AG04449 (cell line): ENCODE measurements at places on chromosomes 5 and 9.
A peak's percentile ranks its signal among the peaks of the same experiment; 100 is the strongest.

- no peak for DNase-seq
These were observed at the start of gene F2R for GRCh38 chr5:76715736-76716455. Gene F2R (plus strand): TSS chr5:76716126. CDS start chr5:76716308, 182 bp downstream.

DNA sequence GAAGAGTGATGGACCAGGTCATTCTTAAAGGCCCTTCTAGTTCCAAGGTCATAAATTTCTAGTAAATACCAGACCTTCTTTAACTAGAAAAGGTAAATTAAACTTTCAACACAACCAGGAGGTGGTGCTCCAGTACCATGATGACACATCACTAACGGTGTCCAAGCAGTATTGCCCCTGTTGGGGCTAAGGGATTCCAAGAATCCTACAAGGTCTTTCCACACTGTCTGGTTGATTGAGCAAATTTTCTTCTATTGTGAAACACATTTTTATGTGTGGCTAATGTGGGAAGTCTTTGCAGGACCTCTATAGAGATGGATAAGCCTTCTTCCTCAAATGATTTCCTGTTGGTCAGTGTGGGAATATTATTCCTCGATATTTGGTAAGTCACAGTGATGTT, 459.6 kb upstream of the PAPPA start:
- DNase-seq: peak; percentile 91

- DNase-seq: peak; percentile 38
These were observed 12.7 kb downstream of the ABLIM3 start for GRCh38 chr5:149153751-149154610.

DNA sequence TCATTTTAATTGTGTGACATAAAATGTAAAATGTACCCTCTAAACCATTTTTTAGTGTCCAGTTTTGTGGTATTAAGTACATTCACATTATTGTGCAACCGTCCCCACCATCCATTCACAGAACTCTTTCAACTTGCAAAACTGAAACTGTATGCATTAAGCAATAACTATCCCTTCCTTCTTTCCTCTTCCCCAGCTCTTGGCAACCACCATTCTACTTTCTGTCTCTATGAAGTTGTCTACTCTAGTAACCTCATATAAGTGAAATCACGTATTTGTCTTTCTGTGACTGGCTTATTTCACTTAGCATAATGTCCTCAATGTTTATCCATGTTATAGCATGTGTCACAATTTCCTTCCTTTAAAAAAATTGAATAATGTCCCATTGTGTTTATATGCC, 142.4 kb downstream of the C9orf152 start:
- DNase-seq: no peak

DNA sequence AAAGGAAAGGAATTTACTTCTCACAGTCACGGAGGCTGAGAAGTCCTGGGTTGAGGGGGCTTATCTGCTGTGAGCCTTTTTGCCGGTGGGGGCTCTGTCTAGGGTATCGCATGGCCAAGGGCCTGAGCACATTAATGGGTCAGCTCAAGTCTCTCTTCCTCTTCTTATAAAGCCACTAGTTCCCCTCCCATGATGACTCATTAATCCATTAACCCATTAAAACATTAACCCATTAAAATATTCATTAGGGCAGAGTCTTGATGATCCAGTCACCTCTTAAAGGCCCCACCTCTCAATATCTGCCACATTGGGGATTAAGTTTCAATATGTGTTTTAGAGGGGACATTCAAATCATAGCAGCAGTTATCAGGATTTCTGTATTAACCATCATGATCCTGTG, 406.3 kb downstream of the SPOCK1 start:
- DNase-seq: no peak

DNA sequence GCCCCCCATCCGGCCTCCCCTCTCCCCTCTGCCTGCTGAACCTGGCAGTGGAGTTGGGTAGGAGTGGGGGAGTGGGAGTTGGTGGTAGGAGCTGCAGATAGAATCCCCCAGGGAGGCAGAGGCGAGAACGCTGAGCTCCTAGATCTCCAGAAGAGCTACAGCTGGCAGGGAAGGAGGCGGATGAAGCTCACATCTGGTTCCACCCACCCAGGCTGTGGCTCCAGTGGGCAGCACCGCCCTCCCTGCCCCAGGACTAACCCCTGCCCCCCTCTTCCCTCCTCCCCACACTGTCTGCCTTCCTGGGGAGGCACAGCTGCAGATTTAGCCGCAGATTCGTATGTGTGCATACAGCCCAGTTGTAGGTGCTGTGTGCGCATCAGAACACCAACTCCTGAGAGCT, 34.2 kb downstream of the C9orf50 start:
- no peak for DNase-seq

DNA sequence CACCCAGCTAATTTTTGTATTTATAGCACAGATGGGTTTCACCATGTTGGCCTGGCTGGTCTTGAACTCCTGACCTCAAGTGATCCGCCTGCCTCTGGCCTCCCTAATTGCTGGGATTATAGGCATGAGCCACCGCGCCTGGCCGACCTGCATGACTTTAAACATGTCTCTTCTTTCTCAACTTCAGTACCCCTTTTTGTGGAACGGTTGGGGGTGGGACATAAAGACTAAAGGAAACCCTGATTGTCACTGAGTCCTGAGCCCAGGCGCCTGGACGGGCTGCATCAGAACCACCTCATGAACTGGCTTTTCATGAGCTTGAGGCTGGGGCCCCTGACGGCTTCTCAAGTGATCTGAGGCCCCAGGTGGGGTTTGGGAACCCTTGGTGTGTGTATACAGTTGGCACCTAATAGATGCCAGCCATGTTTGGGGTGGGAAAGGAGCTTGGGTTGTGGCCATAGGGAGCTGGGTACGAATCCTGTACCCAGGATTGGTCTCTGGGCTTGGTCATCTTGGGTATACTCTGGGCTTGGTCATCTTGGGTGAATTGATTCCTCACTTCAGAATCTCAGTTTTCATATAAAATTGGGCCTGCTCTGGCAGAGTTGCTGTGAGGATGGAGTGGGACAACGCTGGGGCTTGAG, 2.2 kb downstream of the GRK6 start:
- no peak for DNase-seq

DNA sequence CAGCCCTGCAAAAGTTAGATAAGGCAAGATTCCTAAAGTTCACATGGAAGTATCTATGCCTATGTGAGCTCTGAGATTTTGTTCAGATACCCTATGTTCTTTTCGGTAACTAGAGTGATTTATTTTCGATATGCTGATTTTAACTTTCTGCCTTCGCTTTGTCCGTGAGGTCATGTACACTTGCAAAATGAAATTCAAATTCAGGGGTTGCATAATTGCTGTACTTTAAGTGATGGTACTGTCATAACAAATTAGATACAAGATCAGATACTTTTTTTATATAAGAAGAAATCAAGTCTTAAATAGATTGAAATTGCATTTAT, 350 bp upstream of the ECPAS start:
- DNase-seq: no peak

DNA sequence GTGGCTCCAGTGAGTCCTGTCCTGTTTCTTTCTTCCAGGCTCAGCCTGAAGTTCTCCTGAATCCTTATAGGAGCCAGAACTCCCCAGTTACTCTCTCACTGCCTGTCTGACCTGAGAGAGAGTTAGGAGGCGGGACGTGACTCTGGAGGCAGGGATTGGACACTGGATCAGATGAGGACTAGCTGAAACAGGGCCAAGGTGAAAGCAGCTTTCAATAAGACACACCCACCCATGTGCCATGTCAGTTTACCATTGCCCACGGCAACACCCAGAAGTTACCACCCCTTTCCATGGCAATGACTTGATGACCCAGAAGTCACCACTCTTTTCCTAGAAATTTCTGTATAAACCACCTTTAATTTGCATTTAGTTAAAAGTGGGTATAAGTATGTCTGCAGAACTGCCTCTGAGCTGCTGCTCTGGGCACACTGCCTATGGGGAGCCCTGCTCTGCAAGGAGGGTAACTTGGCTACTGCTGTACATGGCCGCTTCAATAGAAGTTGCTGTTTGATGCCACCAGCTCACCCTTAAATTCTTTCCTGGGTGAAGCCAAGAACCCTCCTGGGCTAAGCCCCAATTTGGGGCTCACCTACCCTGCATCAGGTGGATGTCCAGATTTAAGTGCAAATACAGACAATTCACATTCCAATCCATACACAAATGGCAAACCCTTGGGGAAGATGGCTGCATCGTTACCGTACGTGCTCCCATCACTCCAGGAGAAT, 13.7 kb downstream of the FCN2 start:
- no peak for DNase-seq

DNA sequence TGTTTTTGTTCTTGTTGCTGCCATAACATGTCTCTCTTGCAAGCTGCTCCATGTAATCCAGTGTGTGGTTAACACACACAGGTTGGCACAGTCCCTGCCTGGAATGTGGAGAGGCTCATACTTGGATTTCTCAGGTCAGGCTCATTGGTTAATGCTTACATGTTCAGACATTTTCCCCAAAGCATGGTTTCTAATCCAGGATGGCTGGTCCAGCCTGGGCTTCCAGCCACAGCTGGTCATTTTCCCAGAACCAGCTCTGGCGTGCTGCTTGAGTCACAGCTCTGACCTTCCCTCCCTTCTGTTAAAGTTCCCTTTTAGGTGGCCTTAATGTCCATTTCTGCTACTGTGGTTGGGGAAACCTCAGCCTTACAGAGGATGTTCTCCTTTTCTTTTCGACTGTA, 294.3 kb downstream of the TAF11L14 start:
- DNase-seq: no peak

DNA sequence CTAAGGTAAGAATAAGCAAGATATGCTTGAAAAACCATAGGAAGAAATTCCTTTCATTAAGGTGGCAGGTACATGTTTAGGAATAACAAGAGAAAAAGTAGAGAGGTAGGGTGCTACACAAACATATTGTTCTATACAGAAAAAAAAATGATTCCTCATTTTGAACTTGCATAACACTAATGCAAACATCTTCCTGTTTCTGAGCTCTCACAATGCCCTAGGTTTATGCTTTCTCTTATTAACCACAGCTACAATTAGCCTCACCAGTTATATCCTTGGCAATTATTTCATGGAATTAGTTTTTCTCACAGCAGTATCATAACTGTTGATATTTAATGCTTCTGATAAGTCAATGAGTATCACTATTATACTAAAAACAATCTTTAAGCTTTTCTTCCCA, 20.7 kb downstream of the CEMIP2 start:
- DNase-seq: no peak

DNA sequence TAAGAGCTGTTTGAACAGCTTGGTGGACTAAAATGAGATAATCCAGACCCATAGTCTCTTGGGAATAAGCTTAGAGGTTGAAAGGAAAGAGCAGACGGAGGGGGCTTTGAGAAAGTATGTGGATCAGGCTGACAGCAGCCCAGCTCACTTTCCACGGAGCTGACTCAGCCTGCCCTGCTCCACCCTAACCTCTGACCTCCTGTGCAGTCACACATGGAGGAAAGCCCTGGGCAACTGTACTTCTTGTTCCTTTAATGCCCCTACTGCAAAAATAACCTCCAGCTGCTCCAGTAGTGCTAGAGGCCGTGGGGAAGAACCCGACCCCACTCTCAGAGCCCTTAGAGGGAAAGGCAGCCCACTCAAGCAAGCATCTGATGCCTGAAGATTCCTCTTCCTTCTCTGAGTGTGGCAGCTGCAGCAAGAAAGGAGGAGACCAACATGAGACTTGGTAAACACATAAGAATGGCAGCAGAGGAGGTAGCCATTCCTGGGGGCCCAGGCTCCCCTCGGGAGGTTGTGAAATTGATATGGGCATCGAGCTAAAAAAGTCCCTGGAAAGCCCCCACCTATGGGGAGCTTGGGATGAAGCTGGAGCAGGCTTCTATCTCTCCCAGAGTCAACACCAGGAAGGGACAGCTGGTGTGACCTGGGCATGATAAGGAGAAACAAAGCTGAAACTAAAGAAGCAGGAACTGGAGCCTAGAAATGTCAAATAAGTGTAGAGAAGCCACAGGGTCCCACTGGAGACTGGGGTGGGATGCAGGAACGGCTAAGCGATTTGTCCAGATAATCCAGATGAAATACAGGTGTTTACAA, 204.3 kb downstream of the PIK3R1 start:
- DNase-seq: no peak

DNA sequence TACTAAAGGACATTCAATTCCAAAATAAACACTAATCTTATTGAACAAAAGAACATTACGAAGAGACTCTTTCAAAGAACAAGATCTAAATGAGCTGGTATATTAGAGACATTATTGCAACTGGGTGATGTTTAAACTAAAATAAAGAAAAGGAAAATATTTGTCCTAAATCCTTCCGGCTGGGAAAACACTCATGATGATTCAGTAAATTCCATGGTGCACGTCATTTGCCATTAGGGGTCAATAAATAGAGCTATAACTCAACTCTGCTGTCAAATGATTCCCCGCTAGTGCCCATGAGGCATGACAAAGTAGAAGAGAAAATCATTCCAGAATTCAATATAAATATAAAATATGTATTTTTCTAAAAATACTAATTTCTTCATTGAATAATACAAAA, 565.5 kb upstream of the TUSC1 start:
- no peak for DNase-seq

DNA sequence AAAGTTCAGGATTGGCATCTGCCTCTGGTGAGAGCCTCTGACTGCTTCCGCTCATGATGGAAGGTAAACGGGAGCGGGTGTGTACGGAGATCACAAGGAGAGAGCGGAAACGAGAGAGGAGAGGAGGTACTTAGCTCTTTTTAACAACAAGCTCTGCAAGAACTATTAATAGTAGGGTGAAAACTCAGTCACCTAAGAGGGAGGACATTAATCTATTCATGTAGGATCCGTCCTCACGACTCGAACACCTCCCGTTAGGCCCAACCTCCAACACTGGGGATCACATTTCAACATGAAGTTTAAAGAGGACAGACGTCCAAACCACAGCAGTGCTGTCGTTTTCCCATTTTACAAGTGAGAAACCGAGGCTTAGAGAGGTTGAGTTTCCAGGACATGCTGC, 173.7 kb downstream of the SLC28A3 start:
- no peak for DNase-seq

DNA sequence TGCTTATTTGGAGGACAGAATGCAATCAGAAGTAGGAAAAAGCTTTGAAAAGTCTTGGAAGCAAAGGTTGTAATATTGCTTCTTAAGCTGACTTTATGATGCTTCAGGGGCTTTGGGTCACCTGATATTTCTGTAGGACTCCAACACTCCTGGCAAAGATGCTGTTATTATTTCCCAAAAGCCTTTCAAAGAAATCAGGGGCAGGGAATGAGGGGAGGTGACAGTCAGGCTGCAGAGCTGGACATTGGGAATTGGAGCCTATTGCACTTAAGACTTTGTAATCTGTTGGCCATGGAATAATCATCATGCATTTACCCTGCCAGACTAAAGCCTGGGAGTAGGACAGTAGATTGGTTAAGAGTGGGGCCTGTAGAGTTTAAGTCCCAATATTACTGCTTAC, 168.3 kb upstream of the IL12B start:
- DNase-seq: no peak

DNA sequence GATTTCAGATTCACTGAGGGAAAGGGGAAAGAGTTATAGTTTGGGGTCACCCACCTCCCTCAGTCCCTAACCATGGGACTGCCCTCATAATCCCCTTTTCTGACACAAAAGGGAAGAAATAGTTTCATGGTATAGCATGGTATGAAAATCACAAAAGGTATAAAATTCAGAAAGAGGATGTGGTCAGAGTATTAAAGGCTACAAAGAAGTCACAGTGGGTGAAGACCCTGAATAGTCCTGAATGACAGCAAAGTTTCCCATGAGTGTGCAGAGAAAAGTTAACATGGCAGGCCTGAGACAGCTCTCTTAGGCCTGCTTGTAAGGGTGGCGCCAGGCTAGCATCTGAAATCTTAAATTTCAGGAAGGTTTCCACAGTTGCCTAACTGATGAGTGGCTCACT, 290.6 kb upstream of the ZNF608 start:
- DNase-seq: no peak

- DNase-seq: no peak
These were observed 94.4 kb upstream of the IL6ST start for GRCh38 chr5:56088967-56089829.
